Cortex of kidney (tissue), 1 donor: ENCODE measurements at places on chromosomes 11 and 22.

GRCh38 chr11:88480223-88480622 is 142.7 kb upstream of the CTSC start:
- no peak for DNase-seq

GRCh38 chr11:112534208-112534607 is 273.5 kb upstream of the PLET1 start:
- DNase-seq: no peak

DNA sequence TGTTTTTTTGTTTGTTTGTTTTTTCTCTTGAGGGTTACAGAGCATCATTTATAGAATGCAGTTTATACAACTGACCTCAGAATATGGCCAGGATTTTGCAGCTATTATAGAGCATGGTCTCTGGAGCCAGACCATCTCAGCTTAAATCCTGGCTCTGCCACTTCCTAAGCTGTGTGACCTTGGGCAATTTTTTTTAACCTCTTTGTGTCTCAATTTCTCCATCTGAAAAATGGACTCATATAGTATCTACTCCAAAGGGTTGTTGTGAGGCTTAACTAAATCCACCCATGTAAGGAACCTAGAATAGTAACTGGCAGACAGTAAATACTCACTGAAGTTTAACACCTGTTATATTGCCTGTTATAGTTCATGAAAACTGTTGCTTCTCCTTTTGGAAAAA is 8.3 kb upstream of the DGAT2 start:
- DNase-seq: no peak

DNA sequence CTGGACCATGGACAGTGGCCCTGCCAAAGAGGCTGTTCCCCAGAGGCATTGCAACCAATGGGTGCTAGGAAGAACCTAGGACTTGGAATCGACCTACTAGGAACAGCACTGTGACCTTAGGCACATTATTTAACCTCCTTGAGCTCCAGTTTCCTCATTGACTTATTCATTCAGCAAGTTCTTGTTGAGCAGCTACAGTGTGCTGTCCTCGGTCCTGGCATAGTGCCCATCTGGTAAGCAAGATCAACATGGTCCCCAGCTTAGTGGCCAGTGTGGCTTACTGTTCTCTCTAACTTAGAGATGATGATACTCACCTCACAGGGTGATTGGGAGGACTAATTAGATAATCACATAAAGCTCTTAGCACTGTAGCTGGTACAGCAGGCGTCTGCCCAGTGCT is 8.2 kb downstream of the ABCG4 start:
- no peak for DNase-seq

- DNase-seq: no peak
Measured at GRCh38 chr11:120707098-120707497, 195.6 kb downstream of the GRIK4 start.

- no peak for DNase-seq
Measured at GRCh38 chr11:3080733-3081385, 23.6 kb upstream of the CARS1 start.

- no peak for DNase-seq
Measured at GRCh38 chr11:134554106-134554505, 142.1 kb upstream of the B3GAT1 start.

DNA sequence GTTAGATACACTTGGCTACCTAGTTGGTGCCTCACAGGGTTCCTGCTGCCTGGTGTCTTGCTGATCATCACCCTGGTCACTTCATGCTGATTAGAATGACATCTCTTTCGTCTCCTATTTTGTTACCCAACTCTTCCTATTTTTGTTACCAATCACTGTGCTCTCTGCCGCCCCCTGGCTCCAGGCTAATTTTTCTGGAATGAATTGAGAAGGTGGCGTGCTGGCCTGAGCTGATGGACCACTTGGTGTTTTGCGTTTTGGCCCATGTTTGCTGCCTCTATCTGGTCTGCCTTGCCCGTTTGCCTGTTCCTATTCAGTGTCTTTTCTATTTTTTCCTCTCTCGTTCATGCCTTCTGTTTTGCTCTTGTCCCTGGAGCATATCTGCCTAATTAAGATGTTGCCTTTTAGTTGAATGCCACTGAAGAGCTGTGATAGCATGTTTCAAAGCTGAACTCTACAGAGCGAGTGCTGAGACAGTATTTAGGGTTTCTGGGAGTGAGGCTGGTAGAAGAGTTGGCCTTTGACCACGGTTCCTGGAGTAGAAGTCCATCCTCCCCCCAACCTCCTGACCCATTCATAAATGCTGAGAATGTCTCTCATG is 5.9 kb upstream of the ATF4 start:
- no peak for DNase-seq

- no peak for DNase-seq
Measured at GRCh38 chr11:119974051-119974450, 163.9 kb downstream of the TRIM29 start.

DNA sequence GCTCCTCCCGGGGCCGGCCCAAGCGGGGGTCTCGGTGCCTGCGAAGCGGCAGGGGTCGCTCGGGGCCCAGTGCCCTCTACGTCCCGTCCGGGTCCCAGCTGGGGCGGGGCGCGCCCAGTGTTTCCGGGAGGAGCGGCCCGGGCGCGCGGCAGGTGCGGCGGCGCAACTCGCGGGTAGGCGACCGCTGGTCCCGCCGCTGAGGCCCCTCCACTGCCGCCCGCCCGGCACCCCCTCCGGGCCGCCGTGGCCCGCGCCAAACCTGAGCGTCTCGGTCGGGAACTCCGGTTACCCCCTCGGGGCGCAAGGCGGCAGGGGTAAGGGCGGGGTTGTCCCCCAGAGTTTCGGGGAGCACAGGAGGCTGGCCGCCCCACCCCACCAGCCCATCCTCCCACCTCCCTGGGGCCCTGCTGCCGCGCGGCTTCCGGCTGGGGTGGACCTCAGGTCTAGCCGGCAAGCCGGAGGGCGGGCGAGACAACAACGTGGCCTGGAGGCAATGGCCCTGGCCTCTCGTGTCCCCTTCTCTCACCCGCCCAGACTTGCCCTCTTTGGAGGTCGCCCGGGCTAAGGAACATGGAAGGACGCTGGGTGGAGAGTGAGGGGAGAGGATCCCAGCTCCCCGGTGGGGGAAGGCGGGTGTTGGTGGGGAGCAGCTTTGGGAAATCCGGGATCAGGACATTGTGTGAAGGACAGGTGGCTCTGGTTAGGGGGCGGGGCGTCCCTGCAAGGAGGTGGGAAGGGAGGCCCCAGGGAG is 398 bp upstream of the CRACR2B start:
- DNase-seq: no peak

DNA sequence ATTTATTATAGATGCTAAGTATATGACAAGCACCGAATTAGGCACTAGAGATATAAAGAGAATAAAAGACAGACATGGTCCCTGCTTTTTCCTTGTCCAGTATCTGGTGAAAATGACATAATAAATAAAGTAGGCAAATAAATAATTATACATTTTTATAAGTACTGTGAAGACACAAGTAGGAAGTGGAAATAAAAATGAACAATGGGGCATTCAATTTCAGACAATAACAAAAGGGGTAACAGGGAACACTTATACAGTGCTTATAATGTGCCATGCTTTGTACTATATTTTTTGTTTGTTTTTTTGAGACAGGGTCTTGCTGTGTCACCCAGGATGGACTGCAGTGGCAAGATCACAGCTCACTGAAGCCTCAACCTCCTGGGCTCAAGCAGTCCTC is 4.3 kb downstream of the KBTBD3 start:
- no peak for DNase-seq

DNA sequence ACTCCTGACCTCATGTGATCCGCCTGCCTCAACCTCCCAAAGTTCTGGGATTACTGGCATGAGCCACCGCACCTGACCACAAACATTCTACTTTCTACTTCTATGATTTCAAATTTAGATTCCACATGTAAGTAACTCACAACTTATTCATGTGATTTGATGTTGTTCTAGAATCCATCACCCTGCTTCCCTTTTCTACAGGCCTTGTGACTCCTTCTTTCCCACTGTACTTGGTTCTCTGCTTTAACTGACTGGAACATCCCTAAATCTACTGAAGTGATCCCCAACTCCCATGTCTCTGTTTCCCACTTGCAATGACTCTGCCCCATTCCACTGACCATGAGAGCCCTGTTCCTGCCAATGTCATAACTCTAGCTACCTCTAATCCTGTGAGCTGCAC is 25.7 kb upstream of the MRPL17 start:
- no peak for DNase-seq

GRCh38 chr11:117189191-117189940 is 9.8 kb upstream of the TAGLN start:
- no peak for DNase-seq

DNA sequence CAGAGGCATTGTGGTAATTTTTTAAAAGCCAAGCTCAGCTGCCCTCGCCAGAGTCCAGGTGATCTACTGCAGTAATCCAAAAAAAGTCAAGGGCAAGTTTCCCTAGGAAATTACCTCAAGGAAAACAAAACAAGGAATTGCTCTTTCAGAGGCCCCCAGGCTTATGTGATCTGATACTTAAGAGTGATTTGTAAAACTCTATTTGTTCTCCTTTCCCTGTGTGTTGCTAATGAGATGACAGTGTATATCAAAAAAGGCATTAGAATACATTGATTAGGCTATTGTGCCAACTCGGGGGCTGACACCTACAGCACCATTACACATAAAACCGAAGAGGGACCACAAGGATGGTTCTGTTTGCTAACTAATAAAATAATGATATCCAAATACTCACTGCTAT is 44.5 kb upstream of the CHRM4 start:
- no peak for DNase-seq

DNA sequence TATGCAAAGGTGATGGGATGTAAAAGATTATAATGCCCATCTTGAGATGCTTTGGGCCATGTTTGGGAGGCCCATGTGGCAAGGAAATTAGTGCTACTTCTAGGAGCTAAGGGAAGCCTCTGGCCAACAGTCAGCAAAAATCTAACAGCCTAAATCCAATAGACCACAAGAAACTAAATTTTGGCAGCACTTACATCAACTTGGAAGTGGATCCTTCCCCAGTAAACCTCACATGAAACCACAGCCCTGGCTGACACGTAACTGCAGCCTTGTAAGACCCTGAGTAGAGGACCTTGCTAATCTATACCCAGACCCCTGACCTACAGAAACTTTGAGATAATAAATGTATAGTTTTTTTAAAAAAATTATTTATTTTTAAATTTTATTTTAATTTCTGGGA is 13.1 kb upstream of the GRK3 start:
- DNase-seq: no peak

DNA sequence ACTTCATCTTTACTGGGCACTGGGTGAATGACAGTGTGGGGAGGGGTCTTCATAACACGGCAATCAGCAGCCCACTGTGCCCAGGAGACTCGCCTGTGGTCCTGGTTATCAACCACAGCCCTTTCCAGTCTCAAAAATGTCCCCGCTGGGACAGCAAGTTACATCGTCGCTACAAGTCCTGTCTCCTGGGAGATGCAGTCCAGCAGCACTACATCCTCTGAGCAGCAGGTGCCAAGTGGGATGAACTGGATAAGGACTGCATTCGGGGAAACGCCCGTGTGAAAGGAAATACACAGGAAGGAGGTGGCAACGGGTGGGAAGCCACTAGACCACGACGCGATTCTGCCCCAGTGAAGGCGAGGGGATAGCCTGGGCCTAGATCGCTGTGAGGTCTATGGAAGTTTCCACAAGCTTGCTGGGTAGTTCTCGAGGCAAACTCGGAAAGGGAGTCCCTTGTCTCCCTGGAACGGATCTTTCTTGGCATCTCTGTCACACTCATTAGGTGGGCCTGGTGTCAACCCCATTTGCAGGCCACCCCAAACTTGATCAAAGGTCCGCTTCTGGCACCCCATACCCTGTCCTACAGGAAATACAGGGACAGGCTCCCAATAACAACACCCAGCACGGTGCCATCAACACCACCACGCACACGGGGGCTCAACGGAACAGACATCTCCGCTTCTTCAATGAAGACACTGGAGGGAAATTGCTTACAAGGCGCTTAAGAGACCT is 4.4 kb downstream of the ASCL2 start:
- DNase-seq: no peak

DNA sequence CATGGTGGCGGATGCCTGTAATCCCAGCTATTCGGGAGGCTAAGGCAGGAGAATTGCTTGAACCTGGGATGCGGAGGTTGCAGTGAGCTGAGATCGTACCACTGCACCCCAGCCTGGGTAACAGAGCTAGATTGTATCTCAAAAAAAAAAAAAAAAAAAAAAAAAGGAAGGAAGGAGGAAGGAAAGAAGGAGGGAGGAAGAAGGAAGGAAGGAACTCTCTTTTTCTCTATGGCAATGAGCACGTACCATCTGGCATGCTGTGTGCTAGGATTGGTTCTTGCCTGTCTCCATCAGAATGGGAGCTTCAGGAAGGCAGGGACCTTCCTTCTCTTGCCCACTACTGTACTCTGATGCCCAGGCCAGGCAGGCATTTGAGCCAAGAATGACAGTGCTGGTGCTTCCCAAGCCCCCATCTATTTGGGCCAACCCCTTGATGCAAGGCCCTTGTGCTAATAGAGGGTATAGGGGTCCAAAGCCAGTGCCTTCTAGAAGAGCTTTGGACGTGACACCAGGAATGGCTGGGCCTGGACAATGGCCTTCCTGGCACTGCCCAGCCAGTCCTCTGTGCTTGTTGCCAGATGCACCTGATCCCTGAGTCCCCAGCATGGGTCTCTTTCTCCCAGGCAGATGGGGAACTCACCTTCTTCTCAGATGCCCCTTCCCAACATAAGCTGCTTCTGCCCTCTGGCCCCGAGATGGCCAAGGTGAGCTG is 10.6 kb upstream of the DGCR8 start:
- DNase-seq: no peak

- DNase-seq: no peak
Measured at GRCh38 chr22:38075961-38076360, 8.0 kb downstream of the SLC16A8 start.

DNA sequence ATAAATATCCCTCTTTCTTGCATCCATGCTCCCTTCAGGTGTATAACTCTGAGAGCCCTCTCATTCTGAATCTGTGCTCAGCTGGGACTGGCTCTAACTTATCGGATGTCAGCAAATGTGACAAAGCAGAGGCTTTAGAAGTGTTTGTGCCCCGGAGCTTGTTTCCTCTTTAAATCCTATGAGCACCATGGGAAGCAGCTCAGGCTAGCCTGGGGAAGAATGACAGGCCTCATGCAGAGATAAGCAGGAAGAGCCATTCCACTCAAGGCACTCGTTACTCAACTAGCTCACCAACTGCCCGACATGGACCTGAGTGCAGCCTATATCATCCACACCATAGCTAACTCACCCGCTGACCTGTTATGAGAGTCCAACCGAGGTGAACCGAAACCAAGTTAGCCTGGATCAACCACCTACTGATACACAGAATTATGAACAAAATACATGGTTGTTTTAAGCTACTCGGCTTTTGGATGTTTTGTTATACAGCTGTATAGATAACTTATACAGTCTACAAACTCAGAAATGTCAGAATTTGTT is 990.7 kb downstream of the NTM start:
- DNase-seq: no peak

DNA sequence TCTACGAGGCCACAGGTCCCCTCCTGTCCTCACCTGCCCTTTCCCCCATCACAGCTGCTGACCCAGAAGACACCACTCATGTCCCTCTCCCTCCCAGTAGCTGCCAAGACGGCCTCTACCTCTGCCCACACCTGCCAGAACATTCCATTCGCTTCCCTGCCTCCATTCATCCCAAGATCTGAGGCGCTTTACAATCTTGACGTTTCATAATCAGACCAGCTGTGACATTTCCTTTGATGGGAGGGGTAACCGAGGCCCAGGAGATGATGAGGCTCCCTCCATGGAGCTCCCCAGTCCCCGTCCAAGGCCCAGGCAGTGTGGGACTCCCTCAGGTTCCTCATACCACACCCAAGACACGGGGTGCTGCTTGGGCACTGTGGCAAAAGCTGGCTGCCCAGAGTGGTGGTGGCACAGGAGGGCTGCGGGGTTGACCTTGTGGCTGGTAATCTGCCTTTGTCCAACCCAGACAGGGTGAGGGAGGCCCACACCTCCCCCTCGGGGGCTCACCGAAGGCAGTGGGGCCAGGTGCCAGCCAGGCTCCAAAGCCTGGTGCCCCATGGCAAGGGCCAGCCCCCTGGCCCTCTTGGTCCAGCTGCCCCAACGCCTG is 17.3 kb downstream of the PHLDA2 start:
- DNase-seq: no peak
